Right lobe of liver (tissue), 6 donors: ENCODE measurements at places on chromosomes 4 and X. TPM values are rescaled to one million over a fixed set of nuclear protein-coding genes. Genes with fewer than 3 reads are reported as not detected.

DNA sequence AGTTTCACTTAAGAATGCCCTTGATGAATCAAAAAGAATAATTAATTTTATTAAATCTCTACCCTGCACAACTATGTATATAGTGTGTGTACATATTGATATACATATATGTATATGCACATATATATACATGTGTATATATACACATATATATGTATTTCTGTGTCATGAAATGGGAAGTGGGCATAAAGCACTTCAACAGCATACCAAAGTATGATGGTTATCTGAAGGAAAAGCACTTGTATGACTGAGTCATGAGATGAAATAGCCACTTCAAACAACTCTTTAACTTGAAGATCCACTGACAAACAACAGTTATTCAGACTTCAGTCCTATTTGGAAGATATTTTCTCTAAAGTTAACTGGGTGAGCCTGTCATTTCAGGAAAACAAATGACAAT, 16.3 kb downstream of the RNF128 start:
- DNase-seq, result no peak

GRCh38 chr4:140088323-140088967, 65.5 kb downstream of the MAML3 start:
- DNase-seq, result no peak

The DUX4 gene
- not detected for total RNA-seq

GRCh38 chrX:135931644-135932487, 38.4 kb downstream of the SAGE1 start:
- peak; percentile 63 for DNase-seq

The HMGB3 gene
- 58.8 TPM for total RNA-seq
